Activated T-cell treated with anti-CD3 and anti-CD28 coated beads for 24 hours (primary cell): ENCODE measurements at places on chromosomes 1 and 21.

- DNase-seq, result no peak
Measured at GRCh38 chr1:39646232-39647081, 7.0 kb upstream of the HEYL start.

DNA sequence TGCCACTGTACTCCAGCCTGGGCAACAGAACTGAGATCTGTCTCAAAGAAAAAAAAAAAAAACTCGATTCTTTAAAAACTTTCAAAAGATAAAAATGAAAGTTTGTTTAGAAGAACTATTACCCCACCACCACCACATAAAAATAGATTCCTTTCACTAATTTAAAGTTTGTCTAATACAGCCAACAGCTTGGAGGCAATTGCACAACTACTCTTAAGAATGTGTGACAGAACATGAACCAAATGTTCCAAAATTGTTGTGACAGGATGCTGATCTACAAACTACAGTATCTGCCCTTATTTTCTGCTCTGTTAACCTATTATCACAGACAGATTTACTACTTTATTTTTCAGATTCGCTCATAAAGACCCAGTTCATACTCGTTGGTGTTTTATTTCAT lies 5.5 kb upstream of the TGFBR3 start:
- no peak for DNase-seq

DNA sequence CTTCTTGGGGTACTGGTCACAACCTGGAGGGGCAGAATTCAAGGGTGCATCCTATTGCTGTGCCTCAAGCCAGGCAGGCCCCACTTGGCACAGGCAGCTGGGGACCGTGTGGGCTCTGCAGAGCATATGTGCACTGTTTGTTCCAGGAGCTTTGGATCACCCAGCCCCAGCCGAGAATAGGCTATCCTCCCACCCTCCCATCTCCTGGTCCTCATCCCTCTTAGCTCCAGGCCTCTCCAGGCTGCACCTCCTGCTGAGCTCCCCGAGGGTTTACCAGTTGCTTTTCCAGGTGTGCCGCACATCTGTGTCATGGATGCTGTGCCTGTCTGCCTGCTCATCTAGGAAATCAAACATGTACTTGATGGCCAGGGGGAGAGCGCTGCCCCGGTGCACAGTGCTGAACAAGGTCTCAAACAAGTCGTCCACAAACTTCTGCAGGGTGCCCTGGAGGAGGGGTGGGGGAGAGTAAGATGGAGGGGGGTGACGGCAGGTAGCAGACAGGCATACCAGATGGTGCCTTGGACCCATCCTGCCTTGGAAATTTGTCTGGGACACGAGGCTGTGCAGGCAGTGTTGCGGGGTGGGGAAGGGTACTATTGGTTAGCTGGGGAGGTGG lies 120.5 kb upstream of the CD34 start:
- DNase-seq, result no peak

DNA sequence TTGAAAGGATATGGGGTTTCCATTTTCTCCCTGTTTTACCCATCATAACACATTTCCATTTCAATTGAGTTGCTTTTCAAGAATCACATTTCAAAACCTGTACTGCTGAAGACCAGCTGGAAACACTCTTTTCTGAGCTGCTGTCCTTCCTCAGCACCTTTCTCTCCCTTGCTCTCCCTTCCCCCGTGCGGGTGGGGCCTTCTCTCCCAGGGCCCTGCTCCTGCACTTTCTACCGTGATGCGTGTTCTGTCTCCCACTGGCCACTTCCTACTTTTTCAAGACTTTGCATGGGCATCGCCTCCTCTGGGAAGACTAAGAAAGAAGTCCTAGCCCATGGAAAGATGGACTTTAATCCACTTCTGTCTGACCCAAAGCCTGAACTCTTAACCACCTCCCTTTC lies 390.4 kb downstream of the PTPRU start:
- no peak for DNase-seq

- DNase-seq, result no peak
Measured at GRCh38 chr21:34846601-34847112, 177.9 kb downstream of the CLIC6 start.

DNA sequence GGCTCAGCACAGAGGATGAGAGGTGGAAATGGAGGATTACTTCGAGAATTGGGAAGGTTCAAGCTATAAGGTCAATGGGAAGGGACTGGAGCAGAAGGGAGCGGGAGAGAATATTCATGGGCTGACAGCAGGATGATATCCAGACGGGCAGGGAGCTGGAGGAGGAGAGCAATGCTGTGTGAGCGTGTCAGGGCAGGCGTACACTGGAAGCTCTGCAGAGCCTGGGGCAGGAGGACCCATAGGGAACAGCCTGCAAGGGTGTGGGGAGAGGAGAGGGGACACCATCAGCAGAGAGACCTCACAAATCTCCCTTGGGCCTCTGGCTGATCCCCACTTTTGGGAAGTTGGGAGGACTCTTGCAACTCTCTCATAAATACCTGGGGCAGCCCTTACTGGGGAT lies 13.7 kb downstream of the CSF1 start:
- no peak for DNase-seq

GRCh38 chr1:177119311-177119710 lies 45.2 kb downstream of the ASTN1 start:
- no peak for DNase-seq

- no peak for DNase-seq
Measured at GRCh38 chr1:179066471-179066870, 15.4 kb upstream of the TOR3A start.

- no peak for DNase-seq
Measured at GRCh38 chr1:76012341-76013205, 62.0 kb upstream of the ST6GALNAC3 start.

- no peak for DNase-seq
Measured at GRCh38 chr1:109814223-109814622, 50.5 kb upstream of the EPS8L3 start.

GRCh38 chr1:234271243-234271606 lies 102.0 kb upstream of the COA6 start:
- no peak for DNase-seq

- DNase-seq, result no peak
Measured at GRCh38 chr1:246139745-246140182, 367.3 kb downstream of the SMYD3 start.

DNA sequence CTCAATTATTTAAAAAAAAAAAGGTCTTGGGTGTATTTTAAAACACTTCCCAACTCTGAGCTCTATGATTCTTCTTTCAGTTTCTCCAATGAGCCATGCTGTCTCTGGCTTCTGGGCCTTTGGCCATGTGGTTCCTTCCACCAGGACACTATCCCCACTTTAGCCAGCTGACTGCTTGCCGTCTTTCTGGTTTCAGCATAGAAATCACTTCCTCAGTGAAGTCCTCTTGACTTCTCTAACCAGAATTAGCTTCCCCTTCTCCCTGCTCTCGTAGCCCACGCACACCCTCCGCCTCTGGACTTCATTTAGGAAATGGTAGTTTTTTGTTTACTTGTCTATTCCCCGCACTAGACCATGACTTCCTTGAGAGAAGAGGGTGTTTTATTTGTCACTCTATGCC lies 1.1 kb upstream of the DIO1 start:
- no peak for DNase-seq
